HTR-8/SVneo (cell line): ENCODE measurements at places on chromosomes 3 and 15.

- no peak for DNase-seq
These were observed 32.5 kb upstream of the DCLK3 start for GRCh38 chr3:36796881-36797280.

GRCh38 chr3:43031485-43031884 lies 52.4 kb downstream of the GASK1A start:
- no peak for DNase-seq

DNA sequence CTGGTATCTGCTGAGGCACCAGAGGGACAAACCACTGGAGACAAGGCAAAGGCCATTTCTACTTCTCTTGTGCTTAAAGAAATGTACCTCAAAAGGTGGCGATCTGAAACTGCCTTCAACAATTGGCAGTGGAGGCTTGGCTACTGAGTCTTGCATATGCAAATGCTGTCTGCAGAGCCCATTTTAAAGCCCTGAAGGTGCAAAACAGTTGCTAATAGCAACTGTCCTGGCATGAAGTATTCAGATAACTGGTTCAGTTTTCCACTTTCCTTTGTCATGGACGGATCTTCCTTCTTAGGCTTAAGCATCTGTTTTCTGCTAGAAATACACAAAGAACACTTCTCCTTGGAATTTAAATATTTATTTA lies 71.4 kb upstream of the PSMD6 start:
- no peak for DNase-seq

DNA sequence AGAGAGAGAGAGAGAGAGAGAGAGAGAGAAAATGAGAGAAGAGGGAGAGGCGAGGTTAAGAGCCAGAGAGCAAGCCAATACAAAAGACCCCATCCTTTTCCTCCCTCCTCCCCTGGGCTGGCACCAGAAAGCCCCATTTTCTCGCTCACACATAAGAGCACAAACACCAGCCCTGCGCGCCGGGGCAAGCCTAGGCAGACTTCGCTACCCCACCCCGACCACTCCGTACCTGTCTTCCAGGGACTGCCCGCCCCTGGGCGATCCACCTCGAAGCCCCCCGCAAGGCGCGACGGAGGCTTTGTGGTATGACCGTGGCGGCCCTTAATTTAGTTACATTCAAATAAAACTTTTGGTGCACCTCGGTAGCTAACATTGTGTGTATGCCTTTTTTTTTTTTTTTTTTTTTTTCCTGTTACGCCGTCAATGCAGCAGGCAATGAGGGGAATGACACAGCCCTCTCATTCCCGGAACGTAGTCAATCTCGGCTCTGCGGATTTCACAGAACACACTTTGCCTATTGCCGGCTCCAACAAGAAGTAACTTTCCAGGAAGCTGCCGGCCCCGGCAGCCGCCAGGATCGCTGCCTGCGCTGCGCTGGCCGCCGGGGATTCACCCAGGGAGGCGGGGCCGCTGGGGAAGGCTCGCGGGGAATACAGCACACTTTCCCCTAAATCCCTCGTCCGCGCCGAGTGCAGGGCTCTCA lies 7.7 kb downstream of the BCL6 start:
- DNase-seq, result no peak

- no peak for DNase-seq
These were observed 92.1 kb downstream of the DUT start for GRCh38 chr15:48423342-48423741.

DNA sequence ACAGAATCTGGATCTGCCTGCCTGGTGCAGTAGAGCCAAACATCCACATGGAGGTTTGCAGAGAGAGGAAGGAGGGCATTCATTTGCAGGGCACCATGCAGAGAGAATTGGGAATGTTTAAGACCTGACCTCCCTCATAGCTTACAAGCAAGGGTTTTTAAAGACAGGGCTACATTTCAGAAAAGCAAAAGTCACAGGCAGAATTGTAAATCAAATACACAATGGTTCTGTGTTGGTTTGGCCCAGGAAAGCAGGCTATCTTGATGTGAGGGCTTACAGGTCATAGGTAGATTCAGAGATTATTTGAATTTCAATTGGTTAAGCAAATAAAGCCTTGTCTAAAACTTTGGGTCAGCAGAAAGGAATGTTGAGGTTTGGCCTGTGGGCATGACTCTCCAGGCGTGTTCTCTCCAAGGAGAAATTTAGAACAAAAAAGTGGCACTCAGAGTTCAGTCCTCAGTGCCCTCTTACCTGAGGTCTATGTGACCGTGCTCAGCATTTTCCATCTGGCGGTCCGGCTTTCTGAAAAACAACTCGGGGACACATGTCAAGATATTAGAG lies 91.5 kb downstream of the CD47 start:
- peak; percentile 15 for DNase-seq

DNA sequence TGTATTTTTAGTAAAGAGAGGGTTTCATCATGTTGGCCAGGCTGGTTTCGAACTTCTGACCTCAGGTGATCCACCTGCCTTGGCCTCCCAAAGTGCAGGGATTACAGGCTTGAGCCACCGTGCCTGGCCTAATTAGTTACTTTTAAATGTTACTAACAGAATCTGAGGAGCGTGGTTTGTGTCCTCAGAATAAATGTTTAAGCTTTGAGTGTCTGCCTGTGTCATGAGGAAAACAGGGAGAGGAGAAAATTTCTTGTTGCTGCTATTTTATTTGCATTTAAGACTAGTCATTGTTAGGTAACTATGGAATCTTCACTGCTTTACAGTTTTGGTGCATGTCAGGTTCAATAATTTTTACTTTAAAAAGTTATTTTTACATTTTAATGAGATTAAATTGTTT lies 68.8 kb downstream of the TCF12 start:
- no peak for DNase-seq

DNA sequence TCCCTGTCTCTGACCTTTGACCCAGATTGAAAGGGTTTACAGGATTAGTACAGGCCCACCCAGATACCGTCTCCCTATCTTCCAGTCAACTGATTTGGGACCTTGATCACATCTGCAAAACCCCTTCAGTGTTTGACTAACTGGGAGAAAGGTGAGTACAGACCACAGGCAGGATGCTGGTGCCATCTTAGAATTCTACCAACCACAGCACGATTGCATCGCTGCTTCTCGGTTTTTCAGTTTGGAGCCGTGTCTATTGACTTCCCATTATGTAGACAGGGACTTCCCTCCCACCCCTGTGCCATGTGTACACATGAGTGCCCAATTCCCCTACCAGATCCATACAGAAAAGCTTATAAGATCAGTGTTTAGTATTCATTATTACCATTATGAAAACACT lies 6.6 kb upstream of the KLF13 start:
- DNase-seq, result no peak

DNA sequence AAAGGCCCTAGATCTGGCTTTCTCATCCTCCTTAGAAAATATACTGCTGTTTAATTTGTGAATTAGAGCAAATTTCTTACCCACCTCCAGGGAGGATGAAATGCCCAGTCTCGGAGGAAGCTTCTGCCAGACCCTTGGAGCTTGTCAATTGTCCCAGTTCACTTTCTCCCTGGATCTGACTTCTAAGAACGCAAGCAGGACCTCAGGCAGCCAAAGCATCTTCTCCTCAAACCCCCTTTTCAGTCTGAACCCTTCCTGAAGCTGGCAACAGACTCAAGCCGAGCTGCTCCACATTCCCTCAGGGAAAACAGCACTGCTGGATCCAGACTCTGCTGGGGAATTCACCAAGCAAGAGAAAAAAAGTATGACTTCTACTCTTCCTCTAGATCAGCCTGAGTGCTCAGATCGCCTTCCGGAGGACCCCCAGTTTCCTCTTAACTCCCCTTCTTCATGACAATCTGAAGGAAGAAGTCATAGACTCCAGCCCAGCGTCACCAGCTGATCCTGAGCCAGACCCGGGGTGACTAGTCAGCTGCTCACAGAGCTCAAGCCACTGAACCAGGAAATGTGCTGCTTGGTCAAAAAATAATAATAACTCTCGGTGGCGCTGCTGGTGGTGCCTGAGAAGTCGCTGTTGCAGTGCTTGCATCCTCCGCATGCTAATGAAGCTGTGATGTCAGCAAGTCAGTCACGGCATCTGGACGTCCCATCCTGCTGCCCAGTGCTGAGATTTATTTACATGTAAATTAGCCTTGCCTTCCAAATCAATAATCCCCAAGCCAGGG lies at the start of gene PRICKLE2:
TSS of gene PRICKLE2 (minus strand) at position 641 of the 785 bp plus-strand sequence. CDS start 26,539 bp downstream, outside the sequence.
- peak; percentile 50 for DNase-seq

- no peak for DNase-seq
These were observed 125.0 kb downstream of the MOBP start for GRCh38 chr3:39592311-39593050.

GRCh38 chr3:50450209-50450921 lies 53.1 kb downstream of the CACNA2D2 start:
- DNase-seq, result no peak

DNA sequence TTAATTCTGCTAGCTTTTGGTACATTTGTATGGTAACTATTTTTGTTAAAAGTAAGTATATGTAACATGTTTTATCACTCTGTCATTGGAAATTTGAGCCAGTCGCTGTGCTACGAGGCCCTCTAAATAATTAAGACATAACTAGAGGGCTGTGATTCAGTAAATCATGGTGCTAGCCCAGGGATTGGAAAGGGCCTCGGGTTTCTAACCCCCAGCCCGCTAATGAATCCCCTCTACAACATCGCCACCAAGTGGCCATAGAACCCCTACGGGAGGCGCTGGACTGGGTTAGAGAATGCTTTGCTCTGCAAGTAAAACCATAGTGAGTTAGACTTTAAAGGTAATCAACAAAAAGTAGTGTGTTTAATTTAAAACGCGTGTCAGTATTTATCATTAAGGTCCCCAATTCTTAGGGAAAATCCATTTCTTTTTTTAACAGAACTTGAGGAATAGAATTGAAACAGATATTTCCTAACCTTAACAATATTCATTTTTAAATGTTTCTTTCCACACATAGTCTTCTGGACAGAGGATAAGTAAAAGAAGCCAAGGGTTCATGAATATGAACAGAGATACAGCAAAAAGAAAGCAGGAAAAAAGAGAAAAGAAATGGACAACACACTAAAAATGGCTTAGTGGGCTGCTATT lies 744.7 kb downstream of the EPHA3 start:
- DNase-seq, result peak; percentile 15
